Activated naive CD4-positive, alpha-beta T cell treated with anti-CD3 and anti-CD28 coated beads for 36 hours (primary cell): ENCODE measurements at places on chromosomes 16 and 17. TPM values are rescaled to one million over a fixed set of nuclear protein-coding genes. Genes with fewer than 3 reads are reported as not detected.

DNA sequence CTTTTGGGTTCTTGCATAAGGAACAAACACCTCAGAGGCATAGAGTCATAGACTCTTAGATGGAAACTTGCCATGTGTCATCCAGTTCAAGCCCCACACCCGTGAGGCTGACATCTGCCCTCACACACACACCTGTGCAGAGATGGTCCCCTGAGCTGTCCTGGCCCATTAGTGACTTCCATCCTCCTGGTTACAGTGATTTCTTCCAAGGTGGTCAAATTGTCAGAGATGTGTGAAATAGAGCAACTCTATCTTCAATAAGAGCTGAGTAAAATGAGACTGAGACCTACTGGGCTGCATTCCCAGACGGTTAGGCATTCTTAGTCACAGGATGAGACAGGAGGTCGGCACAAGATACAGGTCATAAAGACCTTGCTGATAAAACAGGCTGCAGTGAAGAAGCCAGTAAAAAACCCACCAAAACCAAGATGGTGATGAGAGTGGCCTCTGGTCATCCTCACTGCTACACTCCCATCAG is 342.2 kb upstream of the TNRC6C start:
- no peaks in the 10 kb centered on the region for H3K27me3 ChIP-seq
- no peak overlapping the region for H3K27ac ChIP-seq
- H3K36me3 ChIP-seq = no peaks in the 10 kb centered on the region
- H3K4me3 ChIP-seq = no peak overlapping the region

- H3K4me1 ChIP-seq = no peaks in the 10 kb centered on the region
- H3K4me3 ChIP-seq = no peak overlapping the region
- peaks cover 8% of the 10 kb centered on the region for H3K36me3 ChIP-seq
- DNase-seq = no peak
- H3K27ac ChIP-seq = no peak overlapping the region
Observed at GRCh38 chr17:60959696-60960095, 282.0 kb downstream of the BCAS3 start.

SLC13A2 gene
- total RNA-seq = not detected

AOC2 gene
- total RNA-seq = 2.0 TPM
